ENCODE measurements at places on chromosomes 2 and 18.

- DNase-seq = no peak
Measured at GRCh38 chr2:8281950-8282857, 399.7 kb upstream of the ID2 start.

GRCh38 chr2:16649353-16650286 is 16.0 kb downstream of the CYRIA start:
- no peak for DNase-seq

GRCh38 chr2:32342801-32343200 is 14.0 kb upstream of the BIRC6 start:
- no peak for DNase-seq

- no peak for DNase-seq
Measured at GRCh38 chr18:48084858-48085257, 154.4 kb upstream of the SMAD2 start.

DNA sequence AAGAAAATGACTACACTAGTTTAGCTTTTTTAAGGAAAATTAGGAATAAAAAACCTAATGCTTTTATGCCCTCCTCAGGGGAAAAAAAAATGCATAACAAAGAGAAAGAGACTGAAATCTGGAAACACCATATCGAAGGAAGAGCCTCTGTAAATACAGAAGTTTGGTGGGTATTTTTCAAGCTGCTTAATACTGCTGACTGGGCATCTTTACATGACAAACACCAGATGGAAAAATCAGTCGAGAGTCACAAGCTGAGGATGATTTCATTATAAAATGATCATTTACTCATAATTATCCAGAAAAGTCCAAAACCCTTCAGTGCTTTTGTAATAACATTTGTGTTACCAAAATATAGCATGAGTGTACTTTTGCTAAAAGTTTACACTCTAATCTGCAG is 1600.7 kb upstream of the ACVR2A start:
- no peak for DNase-seq

DNA sequence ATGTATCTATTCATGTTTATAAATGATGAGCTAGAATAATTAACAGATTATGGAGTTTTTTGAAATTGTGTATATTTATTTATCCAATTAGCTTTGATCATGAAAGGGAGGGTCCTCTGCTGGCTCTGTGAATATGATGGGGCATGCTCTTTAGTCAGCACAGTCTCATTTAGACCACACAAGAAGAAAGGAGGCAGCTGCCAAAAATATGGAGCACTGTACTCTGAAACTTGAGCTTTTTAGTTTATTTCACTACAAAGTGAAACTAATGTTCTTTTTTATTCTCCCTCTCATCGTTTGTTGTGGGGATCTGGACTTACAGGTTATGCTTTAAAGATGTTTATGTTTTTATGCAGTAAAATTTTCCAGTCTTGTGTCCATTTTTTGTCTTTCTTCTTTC is 266.9 kb upstream of the GULP1 start:
- DNase-seq = no peak

All from stimulated activated CD8-positive, alpha-beta memory T cell treated with anti-CD3 and anti-CD28 coated beads, Interleukin-4, amount 100 ng/mL, for 1 hour (primary cell).